ENCODE measurements at places on chromosomes 7 and 10. TPM values are rescaled to one million over a fixed set of nuclear protein-coding genes. Genes with fewer than 3 reads are reported as not detected.

ZSCAN25 gene
- total RNA-seq = 14.0 TPM

KMT2C gene
- total RNA-seq = 22.9 TPM

DGKI gene
- 0.15 TPM for total RNA-seq

FZD8 gene
- 0.22 TPM for total RNA-seq

PRR15 gene
- 2.9 TPM for total RNA-seq

VENTX gene
- not detected for total RNA-seq

BAIAP2L1 gene
- total RNA-seq = 61.2 TPM

C10orf53 gene
- total RNA-seq = not detected

GOLGA7B gene
- 1.0 TPM for total RNA-seq

BTBD16 gene
- 0.27 TPM for total RNA-seq

VDAC2 gene
- total RNA-seq = 289 TPM

ZNRF2 gene
- 10.2 TPM for total RNA-seq

PNLIPRP1 gene
- 1.6 TPM for total RNA-seq

SH2B2 gene
- total RNA-seq = 11.8 TPM

COL17A1 gene
- total RNA-seq = 3.5 TPM

FRMD4A gene
- 0.20 TPM for total RNA-seq

SAP25 gene
- 4.4 TPM for total RNA-seq

CPN1 gene
- 0.12 TPM for total RNA-seq

PNLIPRP2 gene
- 1.1 TPM for total RNA-seq

BUD31 gene
- 154 TPM for total RNA-seq

CPED1 gene
- 1.2 TPM for total RNA-seq

TMEM176B gene
- 0.42 TPM for total RNA-seq

TMEM72 gene
- not detected for total RNA-seq

FGFR2 gene
- total RNA-seq = 19.7 TPM

TEX47 gene
- not detected for total RNA-seq

PAX4 gene
- total RNA-seq = not detected

IL6 gene
- not detected for total RNA-seq

SPDYE11 gene
- total RNA-seq = not detected
